ENCODE measurements at places on chromosomes 1 and 21.

DNA sequence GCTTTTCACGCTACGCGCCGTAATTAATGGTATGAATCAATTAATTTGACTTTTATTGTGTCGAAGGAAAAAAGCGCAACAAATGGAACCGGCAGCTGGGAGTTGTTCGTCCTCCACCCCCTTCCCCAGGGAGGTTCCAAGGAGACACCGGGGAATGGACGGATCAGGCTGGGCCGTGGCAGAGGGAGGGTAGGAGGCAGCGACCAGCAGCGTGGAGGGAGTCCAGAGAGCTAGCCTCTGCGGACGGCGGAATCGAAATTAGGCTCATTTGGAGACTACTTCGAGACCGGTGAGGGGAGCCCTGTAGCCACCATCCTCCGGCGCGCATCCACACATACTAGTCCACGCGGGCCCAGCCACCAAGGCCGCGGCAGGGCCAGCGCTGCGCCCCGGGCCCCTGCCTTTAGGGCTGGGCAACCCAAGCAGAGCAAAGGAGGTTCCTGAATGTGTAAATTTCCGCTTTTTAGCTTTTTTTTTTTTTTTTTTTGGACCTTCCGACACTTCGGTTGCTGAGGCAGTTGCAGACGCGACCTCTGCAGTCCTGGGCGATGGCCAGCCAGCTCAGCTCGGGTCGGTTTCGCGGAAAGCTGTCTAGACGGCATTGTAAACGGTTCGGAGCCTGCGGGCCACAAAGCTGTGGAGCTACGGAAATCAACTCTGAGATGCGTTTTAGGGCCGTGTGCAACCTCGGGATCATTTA is 2.2 kb upstream of the FOXD3 start:
- no peak for DNase-seq

- DNase-seq: no peak
Observed at GRCh38 chr21:32007456-32007855, 134.6 kb downstream of the HUNK start.

DNA sequence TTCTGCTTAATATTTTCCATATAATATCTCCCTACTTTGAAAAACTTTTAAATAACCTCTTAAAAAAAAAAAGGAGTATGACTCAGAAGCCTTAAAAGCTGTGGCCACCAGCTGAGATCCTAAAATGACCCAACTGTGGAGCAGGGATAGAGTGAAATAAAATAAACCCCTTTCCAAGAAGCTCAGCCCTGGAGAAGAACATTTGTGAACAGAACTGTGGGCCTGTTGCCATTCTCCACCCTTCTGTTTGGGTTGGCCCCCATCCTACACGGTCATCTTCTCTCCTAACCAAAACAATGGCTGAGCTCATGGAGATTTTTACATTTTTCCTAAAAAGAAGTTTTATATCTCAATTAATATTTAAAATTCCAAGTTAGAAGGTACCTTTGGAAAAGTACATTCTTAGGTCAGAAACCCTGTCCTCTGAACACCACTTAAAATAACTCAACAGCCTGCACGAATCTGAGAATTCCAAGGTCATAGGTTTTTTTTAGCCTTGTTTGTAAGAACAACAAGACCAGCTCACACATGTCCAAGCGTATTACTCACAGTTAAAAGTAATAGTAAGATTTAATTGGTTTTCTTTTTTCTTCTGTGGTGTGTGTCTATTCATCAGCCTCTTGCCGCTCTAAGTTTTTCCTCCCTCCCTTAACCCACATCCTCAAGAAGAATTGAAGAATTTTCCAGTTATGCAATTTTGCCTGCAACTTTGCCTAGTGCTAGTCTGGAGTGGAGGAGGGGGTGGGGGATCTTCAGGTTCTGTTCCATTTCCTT is 107.7 kb upstream of the ERRFI1 start:
- no peak for DNase-seq

- DNase-seq: no peak
Observed at GRCh38 chr1:190849346-190849745, 371.7 kb upstream of the BRINP3 start.

- no peak for DNase-seq
Observed at GRCh38 chr1:17277511-17278159, 28.7 kb downstream of the PADI3 start.
